AG04449 (cell line): ENCODE measurements at places on chromosomes 5 and 9.
A peak's percentile ranks its signal among the peaks of the same experiment; 100 is the strongest.

DNA sequence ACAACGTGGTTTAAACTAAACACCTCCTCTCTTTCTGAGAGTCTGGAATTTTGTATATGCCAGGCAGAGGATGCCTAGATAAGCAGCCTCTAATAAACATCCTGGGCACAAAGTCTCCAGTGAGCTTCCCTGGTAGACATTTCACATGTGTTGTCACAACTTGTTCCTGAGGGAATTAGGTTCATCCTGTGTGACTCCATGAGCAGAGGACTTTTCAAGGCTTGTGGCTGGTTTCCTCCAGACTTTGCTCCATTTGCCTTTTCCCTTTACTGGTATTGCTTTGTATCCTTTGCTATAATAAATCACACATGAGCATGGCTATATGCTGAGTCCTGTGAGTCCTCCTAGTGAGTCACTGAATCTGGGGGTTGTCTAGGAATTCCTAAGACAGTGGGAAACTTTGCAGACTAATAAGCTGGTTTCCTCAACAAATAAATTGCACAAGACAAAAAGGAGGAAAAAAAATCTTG is 77.4 kb downstream of the NR2F1-AS1 start:
- peak; percentile 89 for DNase-seq

DNA sequence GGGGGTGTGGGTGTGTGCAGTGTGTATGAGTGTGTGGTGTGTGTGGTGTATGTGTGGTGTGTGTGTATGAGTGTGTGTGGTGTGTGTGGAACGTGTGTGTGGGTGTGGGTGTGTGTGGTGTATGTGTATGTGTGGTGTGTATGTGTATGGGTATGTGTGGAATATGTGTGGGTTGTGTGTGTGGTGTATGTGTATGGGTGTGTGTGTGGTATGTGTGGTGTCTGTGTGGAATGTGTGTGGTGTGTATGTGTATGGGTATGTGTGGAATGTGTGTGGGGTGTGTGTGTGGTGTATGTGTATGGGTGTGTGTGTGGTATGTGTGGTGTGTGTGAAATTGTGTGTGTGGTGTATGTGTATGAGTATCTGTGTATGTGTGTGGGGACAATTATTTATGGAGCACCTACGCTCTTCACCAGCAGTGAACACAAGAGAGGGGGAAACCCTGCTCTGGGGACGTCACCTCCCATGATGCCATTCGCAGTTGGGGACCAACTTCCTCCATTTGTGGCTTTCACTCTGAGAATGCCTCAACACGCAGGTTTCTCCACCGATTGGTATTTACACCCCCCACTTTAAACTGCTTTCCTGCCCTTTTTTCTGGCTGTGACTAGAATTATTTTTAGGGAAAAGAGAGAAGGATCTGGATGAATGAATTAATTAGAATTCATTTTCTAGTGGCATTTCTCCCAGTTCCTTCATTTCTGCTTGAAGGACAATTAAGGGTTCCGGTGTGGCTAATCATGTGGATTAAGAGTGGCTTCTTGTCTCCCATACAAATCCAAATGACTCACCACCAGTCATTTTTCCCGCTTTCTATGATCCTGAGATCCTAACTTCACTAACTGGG is 238.1 kb downstream of the ROR2 start:
- DNase-seq, result no peak

DNA sequence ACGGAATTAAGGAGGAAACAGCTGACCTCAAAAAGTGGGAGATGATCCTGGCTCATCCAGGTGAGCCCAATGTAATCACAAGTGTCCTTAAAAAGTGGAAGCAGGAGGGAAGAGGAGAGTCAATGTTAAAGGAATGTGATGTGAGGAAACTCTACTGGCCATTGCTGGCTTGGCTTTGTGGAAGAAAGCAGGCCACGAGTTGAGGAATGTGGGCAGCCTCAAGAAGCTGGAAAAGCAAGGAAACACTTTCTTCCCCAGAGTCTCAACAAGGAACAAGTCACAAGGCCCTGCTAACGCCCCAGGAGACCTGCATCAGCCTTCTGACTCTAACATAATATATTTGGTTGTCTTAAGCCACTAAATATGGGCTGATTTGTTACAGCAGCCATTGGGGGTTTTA is 252.8 kb downstream of the PSAT1 start:
- no peak for DNase-seq

DNA sequence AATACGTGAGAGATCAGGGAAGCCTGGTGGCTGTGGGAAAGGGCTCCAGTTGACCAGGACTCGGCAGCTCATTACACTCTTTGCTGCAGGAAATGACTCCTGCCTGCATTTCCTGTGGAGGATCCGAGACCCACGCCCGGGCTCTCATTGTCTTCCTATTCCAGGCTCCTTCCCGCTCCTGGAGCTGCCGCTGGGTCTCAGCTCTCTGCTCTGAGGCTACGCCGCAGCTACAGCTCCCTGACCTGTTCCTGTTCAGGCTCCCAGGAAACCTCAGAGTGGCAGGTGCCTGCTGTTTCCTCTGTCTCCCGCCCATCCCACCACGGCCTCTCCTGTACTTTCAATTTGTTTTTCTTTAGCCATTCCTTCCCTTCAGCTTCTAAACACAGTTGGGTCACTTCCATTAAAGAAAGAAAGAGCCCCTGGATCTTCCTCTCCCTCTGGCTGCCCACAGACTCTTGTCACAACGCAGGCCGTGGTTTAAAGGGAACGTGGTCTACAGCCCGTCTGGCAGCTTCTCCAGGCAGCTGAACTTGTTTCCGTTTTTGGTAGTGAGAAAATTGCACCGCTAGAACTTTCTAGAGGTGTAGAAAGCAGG is 71.5 kb downstream of the IL6ST start:
- DNase-seq, result no peak

GRCh38 chr9:93164085-93164484 is 19.9 kb upstream of the WNK2 start:
- DNase-seq, result no peak

DNA sequence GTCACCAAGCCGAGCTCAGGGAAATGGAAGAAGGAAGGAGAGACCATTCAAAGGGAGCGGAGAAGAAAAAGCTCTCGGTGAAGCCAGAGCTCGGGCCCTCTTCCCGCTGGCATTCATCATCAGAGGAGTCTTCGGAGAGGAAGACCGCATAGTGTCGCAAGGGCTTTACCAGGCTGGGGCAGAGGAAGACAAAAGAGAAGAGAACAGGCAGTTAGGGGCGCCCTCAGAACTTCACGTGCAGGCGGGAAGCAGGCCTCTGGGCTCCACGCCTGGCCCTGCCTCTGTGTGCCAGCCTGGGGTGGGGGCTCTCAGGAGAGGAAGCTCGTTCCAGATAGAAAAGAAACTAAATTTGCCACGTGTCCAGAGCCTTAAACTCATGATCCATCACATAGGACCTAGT is 31.7 kb downstream of the CRB2 start:
- DNase-seq, result no peak

GRCh38 chr5:93360436-93361088 is 220.5 kb downstream of the NR2F1-AS1 start:
- no peak for DNase-seq

DNA sequence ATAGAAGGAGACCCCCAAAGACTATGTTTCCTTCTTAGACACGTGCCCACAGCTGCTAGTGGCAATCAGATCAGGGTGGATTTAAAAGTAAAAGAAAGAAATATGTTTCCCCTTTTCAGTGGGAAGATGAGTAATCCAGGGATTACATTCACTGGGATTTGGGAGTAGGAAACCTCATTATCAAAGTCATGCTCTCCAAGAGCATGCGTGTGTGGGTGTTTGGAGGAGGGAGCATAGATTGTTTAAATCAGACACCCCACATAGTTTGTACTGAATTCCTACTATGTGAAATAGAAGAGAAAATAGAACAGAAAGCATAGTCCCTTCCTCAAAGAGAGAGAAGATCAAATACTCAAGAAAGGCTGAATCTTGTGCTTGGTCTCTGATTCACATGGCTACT is 65.5 kb upstream of the TBCA start:
- DNase-seq, result no peak

- no peak for DNase-seq
Measured at GRCh38 chr5:176908675-176909368, 9.7 kb upstream of the HK3 start.

DNA sequence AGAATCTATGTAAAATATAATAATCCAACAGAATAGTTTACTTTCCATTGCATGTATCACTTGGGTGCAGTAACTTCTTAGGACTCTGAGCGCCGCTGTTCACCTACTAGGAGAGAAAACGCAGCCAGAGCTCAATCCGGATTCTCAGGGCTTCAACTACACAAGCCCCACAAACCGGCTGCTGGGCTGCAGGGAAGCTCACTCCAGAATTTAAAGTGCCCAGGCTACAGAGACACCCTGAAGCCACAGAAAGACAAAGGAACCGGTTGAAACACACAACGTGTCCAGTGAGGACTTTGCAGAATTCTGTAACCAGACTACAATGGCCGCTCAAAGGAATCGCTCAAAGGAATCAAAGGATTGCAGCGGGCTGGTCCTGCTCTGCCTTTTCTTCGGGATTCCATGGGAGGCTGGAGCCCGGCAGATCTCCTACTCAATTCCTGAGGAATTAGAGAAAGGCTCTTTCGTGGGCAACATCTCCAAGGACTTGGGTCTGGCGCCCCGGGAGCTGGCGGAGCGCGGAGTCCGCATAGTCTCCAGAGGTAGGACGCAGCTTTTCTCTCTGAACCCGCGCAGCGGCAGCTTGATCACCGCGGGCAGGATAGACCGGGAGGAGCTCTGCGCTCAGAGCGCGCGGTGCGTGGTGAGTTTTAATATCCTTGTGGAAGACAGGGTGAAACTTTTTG is at the start of gene PCDHGA10:
Gene PCDHGA10 (plus strand): TSS at position 134 of the 686 bp plus-strand sequence. CDS start 189 bp downstream, at position 323.
- no peak for DNase-seq

DNA sequence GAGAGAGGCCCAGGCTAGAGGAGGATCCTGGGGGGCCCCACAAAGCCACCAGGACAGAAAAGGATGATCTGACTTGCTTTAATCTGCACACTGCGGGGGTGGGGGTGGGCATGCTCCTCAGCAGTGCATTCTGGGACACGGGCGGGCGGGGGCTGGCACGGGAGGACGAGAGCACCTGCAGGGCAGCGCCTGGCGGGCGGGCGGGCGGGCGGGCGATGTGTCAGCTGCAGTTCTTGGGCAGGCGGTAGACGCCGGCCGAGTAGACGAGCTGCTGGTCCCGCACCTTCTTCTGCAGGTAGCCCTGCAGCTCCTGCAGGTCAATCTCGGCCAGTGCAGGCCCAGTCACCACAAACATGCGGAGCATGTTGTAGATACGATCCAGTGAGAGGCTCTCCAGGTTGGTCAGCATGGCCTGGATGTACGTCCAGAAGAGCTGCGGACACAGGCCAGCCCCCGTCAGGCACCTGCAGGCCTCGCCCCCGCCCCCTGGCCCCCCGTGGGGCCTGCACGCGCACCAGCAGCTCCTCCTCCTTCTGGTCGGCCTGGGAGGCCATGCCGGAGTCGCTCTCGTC is 3.0 kb upstream of the TMEM210 start:
- no peak for DNase-seq

GRCh38 chr5:124131466-124131865 is 615.0 kb downstream of the ZNF608 start:
- no peak for DNase-seq

DNA sequence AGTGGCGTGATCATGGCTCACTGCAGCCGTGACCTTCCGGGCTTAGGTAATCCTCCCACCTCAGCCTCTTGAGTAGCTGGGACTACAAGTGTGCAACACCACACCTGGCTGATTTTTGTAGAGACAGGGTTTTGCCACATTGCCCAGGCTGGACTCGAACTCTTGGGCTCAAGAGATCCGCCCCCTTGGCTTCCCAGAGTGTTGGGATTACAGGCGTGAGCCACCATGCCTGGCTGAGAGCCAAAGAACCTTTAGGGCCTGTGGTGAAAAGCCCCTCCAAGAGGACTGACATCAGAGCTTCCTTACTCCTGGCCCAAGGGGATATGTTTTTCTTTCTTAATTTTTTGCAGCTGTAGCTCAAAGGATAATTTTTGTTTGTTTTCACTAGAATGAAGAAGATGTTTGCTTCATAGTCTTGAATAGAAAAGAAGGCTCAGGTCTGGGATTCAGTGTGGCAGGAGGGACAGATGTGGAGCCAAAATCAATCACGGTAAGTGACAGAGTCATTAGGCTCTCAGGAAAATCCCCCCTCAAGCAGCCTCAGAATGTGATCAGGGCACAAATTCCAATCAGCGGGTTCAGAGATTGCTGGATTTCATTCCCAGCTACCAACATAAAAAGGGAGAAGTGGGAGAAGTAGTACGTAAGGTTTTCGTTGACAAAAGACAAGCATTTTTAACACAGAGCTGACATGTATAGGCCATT is 77.1 kb downstream of the GOLPH3 start:
- no peak for DNase-seq
